ENCODE measurements at places on chromosomes 16 and 17.
A peak's percentile ranks its signal among the peaks of the same experiment; 100 is the strongest.

- peak; percentile 76 for DNase-seq
Observed at GRCh38 chr16:77971306-77972061, 50.9 kb upstream of the CLEC3A start.

- DNase-seq: no peak
Observed at GRCh38 chr16:77467821-77468335, 33.0 kb upstream of the ADAMTS18 start.

GRCh38 chr16:85654251-85655095 is 34.3 kb downstream of the GINS2 start:
- no peak for DNase-seq

- DNase-seq: no peak
Observed at GRCh38 chr17:4476511-4477070, 22.1 kb upstream of the SPNS2 start.

DNA sequence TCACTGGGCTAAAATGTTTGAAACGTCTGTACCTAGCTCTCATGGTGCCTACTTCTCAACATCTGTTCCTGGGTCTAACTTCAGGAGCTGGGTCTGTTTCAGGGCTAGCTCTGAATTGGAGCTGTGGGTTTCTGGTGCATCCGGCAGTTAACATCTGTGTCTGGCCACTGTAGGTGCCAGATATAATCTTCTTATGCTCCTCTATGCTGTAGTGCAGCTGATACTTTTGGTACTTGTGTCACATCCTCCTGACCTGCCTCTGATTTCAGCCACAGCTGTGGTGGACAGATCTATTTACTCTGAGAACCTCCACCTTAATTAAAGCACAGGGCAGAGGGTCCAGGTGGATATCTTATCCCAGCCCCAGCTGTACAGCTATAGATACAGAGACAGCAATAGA is 496.5 kb upstream of the CDH11 start:
- no peak for DNase-seq

GRCh38 chr16:49491771-49492761 is 118.5 kb downstream of the C16orf78 start:
- DNase-seq: peak; percentile 9

DNA sequence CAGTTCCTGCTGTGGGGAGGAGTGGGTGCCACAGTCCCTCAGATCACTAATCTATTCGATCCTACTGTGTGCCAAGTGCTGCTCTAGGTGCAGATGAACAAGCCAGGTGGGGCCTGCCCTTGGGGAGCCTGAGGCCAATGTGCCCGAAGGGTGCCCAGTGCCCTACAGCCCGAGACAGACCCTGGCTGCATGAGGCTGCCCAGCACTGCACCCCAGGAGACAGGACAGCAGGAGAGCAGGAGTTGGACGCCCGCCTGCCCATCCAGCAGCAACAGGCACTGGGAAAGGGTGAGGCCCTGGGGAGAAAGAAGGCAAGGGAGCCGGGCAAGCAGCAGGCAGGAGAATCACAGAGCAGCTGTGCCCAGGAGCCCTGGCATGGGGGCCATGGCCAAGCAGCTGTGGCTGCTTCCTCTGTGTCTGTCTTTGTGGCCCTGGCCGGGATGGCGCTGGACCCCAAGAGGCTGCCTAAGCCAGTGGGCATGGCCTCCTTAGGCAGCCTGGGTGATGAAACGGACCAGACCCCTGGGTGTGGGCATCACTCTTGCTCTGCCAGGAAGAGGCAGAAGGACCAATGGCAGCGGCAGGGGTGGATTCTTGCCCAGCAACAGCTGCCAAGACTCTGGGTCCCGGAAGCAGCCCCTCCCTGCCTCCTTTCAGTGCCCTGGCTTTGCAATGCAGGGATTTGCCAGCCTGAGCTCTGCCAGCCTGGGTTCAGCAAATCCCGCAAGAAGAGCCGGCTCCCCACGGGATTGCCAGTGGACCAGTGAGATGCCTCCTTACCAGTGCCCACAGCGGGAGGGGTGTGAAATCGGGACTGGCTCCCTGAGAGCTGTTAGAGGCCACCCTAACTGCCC is 179.6 kb upstream of the TNRC6C start:
- DNase-seq: peak; percentile 54

DNA sequence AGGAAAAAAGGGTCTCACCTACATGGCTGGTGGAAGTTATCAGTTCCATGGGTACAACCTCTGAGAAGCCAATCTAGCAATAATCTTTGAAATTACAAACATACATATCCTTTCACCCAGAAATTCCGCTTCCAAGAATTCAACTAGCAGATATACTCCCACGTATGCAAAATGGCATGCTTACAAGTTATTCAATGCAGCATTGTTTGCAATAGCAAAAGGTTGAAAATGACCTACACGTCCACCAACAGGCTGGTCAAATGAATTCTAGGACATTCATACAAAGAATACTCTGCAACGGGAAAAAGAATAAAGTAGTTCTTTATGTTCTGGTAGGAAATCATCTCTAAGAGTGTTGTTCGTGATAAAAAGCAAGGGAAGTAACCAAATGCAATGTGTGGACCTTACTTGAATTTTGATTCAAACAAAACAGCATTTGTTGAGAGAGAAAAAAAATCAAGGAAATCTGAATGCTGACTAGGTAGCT is 63.7 kb upstream of the NLK start:
- peak; percentile 53 for DNase-seq

DNA sequence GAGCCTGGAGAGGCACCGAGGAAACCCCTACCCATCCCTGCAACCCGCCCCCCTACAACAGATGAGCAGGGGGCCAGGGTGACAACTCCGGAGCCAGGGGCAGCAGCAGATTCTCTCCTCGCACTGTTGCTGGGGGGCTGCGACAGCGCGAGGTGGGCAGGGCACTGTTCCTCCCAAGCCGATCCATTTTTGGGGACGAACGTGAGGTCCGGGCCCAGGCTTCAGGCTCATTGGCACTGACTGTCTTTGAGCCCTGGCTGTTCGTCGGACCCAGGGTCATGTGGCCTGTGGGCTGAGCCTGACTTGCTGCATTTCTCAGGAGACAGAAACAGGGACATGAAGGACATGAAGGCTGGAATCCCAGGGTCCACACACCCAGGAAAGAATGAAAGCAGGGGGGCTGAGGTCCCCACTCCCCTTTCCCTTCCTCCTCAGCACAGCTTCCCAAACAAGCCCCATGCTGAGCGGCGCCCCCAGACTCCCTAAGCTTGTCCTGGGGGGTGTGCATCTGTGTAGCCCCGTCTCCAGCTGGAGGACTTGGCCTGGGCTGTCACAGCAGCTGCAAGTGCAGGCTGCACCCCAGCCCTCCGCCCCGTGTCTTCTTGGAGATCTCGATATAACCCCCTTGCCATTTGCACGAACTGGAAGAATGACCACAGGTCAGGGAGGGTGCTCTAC is 18.7 kb downstream of the CEP295NL start:
- DNase-seq: peak; percentile 29

DNA sequence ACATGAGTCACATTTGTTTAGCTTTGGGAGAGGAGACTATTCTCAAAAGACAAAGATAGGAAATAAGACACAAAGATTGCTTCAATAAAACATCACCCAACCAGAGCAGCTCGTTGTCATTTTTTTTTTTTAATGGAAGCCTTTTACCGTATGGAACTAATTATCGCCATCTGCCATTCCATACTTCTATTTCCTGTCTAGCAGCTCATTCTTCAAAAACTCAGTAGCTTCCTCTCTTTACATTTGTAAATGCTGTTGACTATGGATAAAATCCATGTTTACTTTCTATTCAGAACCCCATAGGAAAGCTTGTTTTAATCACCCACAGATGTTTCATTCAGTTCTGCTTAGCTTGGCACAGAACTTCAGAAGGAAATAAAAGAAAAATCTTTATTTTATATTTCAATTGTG is 110.0 kb upstream of the PSMD7 start:
- peak; percentile 9 for DNase-seq

DNA sequence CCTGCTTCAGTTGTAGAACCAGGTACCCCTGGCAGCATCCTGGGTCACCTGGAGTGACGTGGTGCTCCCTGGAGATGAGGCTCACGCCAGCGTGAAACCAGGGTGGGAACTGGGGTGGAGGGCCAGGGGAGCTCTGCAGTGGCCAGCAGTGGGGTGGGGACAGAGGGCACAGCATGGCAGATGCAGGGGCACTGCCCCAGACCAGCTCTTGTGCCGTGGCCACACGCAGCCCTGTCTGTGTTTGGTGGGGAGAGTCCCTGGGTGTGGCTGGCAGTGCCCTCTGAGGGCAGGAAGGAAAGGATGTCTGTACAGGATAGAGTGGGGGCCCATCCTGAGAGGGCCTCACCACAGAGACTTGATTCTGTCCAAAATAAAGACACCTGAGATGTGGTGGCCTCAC is 24.5 kb downstream of the ZNF750 start:
- no peak for DNase-seq

GRCh38 chr17:27782791-27783206 is 17.5 kb downstream of the NOS2 start:
- DNase-seq: no peak

DNA sequence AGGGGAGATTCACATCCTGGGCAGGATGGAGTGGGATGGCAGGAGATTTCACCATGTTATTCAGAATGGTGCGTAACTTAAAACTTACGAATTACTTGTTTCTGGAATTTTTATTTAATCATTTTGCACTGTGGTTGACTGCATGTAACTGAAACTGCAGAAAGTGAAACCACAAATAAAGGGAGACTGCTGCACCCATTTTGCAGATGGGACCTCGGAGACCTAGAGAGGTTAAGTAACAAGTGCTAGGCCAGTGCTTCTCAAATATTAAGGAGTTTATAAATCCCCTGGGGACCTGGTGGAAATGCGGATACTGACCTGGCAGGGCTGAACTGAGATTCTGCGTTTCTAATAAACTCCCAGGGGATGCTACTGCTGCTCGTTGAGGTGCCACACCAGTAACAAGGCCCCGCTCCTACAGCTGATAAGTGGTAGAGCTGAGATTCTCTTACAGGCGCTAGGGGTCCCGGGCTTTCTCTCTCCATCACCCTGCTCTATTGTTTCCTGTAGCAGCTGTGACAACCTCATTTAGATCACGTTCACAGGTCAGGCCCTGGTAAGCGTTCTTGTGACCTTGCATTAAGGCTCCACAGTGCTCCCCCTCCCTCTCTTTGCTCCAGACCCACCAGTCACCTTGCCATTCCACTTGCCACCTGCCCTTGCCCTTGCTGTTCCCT is 167.1 kb upstream of the CDH13 start:
- DNase-seq: no peak

- DNase-seq: peak; percentile 90
Observed at GRCh38 chr16:48492133-48492532, 106.9 kb upstream of the SIAH1 start.

DNA sequence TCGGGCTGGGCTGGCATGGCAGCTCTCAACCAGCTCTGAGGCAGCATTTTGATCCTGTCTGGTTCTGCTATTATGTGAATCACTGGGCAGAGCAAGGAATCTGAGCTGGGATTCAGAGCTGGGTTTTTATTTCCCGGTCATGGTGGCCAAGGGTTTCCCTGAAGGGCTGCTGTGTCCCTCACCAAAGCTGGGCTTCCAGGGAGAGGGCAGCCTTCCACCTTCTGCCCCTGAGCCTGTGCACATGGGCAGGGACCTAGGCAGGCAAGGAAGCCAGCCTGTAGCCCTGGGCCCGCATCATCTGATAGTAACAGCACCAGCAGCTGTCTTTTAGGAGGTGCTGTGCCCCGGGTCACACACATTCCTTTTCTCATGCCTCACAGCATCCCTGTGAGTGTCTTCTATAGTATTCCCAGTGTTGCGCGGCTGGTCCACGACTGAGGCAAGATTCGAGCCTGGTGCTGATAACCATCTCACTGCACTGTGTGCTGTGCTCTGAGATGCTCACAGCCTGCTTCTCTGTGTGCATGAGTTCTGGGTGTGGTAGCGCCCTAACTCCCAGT is 85.3 kb upstream of the PLCG2 start:
- DNase-seq: no peak

All from cardiac fibroblast (primary cell).